Urothelium cell line (cell line): ENCODE measurements at places on chromosomes 6 and 20.

DNA sequence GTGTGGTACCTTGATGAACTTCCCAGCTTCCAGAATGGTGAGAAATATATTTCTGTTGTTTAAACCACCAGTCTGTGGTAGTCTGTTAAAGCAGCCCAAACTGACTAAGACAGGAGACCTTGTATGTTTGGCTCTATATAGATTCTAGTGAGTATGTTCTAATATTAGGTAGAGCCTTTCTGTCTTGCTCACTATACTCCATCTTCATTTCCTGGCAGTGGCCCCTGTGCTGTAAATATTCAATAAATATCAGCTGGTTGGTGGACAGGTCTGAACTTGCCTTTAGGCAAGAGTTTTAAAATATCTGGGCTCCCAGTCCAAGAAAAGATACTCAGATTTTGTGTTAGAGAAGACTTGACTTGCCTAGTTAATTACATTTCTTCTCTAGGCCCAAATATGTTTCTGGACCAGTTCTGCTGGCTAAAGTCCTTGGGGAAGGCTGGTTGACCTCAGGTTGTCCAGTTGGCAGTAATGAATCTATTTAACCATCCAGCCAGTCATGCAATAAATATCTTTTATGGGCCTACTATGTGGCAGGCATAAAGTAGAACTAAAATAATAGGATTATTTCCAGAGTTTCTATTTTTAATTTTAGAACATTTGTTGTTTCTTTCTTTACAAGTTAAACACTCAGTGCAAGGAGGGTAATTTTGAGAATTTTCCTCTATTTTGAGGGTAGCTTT lies 22.3 kb downstream of the PPP1R14C start:
- no peak for DNase-seq

DNA sequence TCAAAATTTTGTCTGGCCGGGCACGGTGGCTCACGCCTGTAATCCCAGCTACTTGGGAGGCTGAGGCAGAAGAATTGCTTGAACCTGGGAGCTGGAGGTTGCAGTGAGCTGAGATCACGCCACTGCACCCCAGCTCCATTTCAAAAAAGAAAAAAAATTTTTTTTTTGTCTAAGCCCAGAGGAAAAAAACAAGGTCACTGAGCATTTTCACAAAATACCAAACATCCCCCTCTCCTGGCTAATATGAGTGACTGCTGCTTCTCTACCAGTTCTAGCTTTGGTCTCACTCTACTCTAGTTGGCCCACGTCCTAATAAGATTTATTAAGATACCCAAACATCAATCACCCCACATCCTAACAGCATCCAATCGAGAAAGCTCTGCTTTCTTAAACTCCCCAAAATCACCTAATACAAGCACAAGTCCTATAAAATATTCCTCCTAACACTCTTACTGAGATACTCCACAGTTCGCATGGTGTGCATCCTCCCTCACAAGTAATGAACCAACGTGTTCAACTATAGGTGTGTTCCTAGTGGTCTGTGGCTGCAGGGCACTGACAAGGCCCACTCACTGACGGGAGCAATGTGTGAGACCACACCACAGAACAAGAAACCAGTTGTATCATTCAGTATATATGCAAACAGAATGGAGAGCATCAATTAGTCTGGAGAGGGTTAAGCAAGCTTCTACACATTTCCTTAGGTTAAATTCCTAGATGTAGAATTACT lies 64.2 kb downstream of the FKBP5 start:
- DNase-seq = no peak

- DNase-seq = no peak
These were observed 162.6 kb downstream of the FAM83B start for GRCh38 chr6:55009131-55009530.

GRCh38 chr20:50073500-50073899 lies 39.5 kb downstream of the UBE2V1 start:
- no peak for DNase-seq

GRCh38 chr20:3970016-3970415 lies 45.3 kb downstream of the RNF24 start:
- DNase-seq = no peak

DNA sequence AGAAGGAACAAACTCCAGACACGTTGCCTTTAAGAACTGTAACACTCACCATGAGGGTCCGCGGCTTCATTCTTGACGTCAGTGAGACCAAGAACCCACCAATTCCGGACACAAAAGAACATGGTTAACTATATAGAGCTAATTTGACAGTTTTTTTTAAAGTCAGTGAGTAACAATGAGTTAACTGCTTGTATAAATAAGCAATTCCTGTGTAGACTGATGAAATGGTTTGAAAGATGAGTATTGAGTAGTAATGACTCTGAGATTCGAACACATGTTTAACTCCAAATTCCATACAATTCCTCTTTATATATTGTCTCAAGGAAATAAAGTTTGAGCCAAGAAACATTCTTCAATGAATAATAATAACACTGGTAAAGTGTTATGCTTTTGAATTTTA lies 478.0 kb downstream of the MMUT start:
- DNase-seq = no peak

GRCh38 chr6:166487148-166487547 lies 99.3 kb downstream of the RAMACL start:
- DNase-seq = no peak

DNA sequence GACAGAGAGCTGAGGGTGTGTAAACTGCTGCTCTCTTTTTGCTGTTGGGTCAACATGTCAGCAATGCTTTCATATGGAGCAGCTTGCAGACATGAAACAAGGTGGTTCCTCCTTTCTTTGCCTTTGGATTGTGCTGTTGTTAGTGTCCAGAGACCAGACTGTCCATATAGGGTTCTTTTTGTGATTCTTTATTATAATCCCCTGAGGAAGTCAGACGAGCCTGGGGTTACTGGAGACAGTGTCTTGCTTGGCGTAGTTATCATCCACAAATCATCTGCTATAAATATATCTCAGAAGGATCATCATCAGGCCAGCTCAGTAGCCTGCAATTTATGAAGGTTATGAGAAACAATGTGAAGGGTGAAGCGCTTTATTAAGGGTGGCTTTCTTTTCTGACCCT lies 2.3 kb upstream of the ADGRB3 start:
- DNase-seq = no peak

GRCh38 chr20:20824924-20825584 lies 112.6 kb upstream of the RALGAPA2 start:
- DNase-seq = peak; percentile 59

GRCh38 chr6:35309611-35310264 lies 12.1 kb downstream of the DEF6 start:
- no peak for DNase-seq

- DNase-seq = no peak
These were observed 35.8 kb downstream of the GCM1 start for GRCh38 chr6:53112871-53113270.

GRCh38 chr20:40863355-40863919 lies 165.2 kb upstream of the TOP1 start:
- DNase-seq = no peak

GRCh38 chr6:125117818-125118217 lies 35.8 kb upstream of the TPD52L1 start:
- DNase-seq = no peak

DNA sequence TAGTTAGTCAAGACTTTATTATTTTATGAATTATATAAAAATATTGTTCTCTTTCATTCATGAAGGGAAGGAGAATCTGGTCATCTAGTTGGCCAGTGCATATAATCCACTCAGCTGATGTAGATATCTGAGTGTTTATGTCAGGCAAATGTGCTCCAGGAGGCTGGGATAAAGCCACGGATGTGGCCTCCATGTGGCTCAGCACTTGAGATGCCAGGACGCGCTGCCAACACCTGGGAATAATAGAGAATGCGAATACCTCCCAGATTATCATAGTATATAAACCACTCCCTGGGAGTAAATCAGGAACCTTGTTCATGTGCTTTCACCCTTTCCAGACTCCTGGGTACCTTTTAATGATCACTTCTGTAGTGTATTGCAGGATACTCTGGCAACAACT lies 1006.0 kb downstream of the KIF16B start:
- no peak for DNase-seq

DNA sequence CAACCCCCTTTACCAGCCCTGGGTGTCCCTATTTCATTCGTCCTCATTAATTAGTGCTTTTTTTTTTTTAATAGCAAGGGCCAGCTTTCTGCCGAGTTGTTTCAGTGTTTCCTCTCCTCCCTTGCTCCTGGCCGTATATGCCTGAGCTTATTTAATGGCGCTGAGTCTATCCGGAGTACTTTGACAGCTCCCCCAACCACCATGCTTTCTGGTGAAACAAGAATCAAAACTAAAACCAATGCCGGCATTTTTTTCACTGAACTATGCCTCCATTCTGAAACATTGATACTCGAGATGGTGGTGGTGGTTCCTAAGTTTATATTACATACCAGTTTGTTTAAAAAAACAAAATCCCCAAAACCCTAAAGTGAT lies 1.2 kb downstream of the DCBLD1 start:
- no peak for DNase-seq

GRCh38 chr20:48659858-48660257 lies 167.9 kb downstream of the PREX1 start:
- DNase-seq = no peak

- no peak for DNase-seq
These were observed 13.3 kb downstream of the PANK2 start for GRCh38 chr20:3902446-3902845.

- no peak for DNase-seq
These were observed 37.7 kb upstream of the ARHGAP18 start for GRCh38 chr6:129747588-129748112.

DNA sequence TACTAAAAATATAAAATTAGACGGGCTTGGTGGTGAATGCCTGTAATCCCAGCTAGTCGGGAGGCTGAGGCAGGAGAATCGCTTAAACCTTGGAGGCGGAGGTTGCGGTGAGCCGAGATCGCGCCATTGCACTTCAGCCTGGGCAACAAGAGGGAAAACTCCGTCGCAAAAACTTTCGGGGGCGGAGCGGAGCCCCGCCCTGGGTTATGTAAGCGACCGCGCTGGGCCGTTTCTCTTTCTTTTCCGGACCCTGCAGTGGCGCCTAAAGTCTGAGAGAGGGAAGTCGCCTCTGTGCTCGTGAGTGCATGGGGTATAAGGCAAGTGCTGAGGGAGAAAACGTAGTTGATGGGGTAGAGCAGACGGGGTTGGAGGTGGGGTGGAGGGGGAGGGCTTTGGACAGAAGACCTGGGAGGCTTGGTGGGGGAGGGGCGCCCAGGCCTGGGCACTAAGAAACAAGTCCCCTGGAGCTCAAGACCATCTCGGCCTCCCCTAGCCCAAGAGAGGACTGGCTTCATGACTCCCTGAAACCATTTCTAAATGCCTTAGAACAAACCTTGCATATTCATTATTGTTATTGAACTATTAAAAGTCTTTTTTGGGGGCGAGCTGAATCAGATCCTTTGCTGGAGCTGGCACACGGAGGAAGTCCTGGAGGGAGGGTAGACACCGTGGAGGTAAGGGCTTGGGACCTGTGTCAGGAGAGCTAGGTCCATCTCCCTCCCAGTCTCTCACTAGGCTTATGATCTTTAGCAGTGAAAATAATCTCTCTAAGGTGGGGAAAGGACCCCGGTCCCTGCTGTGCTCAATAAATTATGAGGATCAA lies 2.7 kb upstream of the MICA start:
- DNase-seq = peak; percentile 35

GRCh38 chr6:140923048-140923447 lies 1209.7 kb upstream of the GJE1 start:
- DNase-seq = no peak

- peak; percentile 87 for DNase-seq
These were observed 20.1 kb downstream of the MRPS18A start for GRCh38 chr6:43667245-43668150.

DNA sequence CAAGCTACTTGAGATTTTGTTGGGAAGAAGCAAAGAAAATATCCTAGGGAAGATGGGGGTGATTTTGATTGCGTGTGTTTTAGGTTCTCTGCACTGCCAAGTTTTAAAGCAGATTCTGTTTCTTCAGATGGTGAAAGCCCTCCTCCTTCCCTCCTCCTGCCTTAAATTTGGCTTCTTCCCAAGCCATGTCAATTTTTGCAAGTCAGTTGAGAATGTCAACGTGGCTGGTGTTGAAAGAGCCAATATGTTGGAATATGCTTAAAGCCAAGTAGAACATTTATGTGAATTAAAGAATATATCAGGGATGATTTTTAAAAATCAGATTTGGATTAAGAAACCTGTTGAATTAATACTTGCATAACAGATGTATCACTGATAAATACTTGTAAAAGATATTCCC lies 270.8 kb downstream of the ARID1B start:
- no peak for DNase-seq

DNA sequence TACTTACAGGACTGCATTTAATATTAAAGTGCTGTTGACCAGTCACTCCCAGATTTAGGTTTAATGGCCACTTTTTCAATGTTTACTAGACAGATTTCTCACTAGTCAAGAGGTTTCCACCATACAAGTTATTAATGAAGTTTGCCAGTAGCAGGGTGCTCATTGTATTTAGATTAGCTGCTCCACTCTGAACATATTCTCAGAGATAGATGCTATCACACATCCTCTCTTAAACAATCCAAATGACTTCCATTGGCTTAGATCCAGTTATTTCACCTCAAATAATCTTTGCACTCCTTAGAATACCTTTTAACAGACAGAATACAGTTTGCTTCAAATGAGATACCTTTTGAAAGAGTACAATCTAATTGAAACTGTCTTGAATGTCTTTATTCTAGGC lies 276.1 kb downstream of the HDGFL1 start:
- DNase-seq = no peak

DNA sequence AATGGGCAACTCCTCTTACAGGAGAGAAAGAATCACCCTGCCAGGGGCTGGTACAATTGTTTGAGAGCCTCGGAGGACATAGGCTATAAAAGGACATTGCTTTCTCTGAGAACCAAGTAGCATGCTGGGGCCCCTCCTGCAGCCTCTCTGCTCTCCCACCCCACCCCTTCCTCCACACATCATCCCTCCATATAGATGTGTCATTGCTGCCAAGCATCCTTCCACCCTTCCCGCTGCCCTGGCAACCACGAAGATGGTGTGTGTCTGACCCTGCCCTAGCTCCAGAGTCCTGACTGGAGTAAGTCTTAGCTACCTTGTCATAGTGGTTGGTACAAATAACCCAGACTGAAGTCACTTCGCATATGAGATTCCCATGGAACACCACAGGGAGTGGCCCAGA lies 129.7 kb downstream of the SNX5 start:
- no peak for DNase-seq

DNA sequence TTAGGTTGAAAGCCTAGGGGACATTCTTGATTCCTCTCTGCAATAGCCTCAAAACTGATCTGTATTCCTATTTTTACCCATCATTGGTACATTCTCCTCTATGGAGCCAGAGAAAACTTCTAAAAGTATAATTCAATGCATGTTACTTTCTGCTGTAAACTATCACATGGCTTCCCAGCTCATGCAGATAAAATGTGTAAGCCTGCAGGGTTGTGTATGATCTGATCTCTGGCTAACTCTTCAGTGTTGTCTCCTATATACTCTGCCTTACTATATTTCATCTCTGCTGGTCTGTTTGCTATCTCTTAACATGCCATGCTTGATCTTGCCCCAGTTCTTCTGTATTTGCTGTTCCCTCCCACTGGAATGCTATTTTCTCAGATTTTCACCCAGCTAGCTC lies 323.3 kb upstream of the RSPO3 start:
- DNase-seq = no peak

- no peak for DNase-seq
These were observed 200.3 kb downstream of the EYA4 start for GRCh38 chr6:133441491-133441890.
